Stimulated activated CD4-positive, alpha-beta T cell treated with anti-CD3 and anti-CD28 coated beads, Interleukin-12 subunit alpha, Interleukin-12 subunit beta, amount 100 ng/mL, for 48 hours (primary cell): ENCODE measurements at places on chromosomes 1 and 21.
A peak's percentile ranks its signal among the peaks of the same experiment; 100 is the strongest.

DNA sequence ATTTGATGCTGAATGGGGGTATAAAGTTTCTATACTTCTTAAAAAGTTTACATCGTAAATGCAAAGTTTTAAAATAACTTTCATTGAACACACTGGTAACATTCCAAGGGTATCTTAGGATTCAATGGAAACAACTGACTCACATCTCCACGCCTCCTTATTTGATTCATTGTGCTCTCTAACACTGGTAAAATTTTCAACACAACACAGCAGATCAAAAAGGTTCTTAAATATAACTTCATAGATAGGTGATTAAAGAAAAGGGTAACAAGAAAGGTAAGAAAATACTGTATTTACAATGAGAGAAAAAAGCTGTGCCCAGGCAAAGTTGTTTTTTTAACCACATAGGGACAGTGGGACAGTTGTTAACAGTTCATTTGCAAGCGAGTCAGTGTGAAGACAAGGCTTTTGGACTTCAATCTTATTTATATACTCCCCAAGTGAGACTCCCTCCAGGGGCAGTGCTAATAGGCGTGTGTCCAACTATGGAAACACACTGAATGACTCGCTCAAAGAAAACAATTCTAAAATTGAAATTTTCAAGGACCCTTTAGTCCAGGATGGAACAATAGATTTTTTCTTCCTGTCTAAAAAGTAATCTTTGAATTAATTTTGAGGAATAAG, 140.5 kb downstream of the TIAM1 start:
- DNase-seq, result no peak

- DNase-seq, result no peak
These were observed 112.1 kb downstream of the PHTF1 start for GRCh38 chr1:113647164-113647563.

DNA sequence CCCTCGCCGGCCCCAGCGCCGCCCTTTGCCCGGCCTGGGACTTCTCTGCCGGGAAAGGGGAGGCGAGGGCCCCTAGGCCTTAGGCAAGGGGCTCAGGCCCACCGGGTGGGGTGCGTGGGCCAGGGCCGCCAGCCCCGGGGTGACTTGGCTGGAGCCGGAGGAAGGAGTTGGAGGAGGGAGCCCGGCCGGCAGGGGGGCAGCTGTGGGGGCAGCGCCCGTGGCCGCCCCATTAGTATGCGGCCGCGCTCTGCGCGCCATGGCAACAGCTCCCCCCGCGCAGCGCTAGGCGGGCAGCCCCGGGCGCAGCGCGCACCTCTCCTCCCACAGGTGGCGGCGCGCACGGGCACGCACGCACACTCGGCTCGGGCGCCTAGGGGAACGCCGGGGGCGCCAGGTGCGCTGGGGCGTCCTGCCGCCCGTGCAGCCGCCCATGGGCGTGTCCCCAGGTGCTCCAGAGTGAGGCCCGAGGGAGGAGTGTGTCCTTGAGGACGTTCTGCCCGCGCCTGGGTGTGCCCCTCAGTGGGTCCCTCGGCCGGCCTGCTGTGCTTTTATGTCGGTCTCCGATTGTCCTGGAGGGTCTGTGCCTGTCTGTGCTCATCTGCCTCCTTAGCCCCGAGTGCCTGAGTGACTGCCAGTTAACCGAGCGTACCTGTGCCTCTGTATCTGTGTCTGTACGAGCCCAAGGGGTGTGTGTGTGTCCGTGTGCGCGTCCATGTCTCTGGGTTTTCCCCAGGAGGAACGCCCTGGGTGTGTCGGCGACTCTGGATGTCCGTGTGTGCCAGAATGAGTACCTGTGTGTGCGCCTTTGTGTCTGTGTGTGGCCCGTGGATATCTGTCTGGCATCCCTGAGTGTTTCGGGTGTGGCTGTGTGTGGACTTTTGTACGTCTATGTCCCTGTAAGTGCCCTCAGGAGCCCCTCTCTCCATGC, 38.2 kb upstream of the WASF2 start:
- DNase-seq, result peak; percentile 22

DNA sequence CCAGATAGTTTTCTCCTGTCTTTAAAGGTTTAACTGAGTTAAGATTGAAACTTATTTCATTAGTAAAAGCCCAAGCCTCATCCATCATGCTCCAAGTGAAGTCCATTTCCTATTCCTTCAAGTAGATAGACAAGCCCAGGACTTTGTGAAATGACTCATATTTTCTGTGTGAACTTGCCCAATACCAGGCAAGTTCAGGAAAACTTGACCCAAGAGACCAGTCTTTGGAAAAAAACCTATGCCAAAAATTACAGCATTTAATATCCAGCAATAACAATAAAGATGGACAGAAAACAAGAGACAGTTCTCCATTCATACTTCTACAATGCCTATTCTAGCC, 405 bp upstream of the RAB29 start:
- DNase-seq, result no peak

- DNase-seq, result no peak
These were observed 8.8 kb downstream of the ATP5IF1 start for GRCh38 chr1:28244549-28245251.

DNA sequence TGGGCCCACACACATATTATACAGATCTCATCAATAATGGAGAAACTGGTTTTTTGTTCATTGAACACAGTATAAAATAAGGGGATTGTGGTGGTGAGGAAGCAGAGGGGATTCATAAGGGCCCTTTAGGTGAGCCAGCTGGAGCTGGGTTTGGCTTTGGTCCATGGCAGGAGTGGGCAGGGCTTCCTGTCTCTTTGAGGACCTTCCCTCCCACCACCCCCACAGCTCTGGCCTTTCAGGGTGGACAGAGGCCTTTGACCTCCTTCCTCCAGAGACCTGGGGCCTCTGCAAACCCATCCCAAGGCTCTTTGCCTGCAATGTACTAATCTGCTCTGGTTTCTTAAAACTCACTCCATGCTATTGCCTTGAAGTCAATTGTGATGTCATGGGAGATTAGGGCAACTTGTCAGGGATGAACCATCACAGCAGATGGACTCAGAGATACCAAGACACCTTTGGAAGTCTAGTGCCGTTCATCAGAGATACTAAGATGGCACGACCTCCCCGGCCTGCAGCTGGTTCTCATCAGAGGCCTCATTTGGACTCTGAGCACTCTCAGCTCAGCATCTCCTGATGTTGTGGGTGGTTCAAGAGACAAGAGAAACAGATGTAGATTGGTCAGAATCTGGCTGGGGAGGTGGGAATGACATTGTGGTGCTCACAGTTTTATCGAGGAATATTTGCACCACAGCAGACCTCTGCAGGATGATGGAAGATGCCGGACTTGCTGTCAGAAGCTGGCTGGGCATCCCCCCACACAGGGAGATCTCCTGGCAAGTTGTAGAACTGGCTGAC, 37.9 kb downstream of the LHX4 start:
- no peak for DNase-seq

DNA sequence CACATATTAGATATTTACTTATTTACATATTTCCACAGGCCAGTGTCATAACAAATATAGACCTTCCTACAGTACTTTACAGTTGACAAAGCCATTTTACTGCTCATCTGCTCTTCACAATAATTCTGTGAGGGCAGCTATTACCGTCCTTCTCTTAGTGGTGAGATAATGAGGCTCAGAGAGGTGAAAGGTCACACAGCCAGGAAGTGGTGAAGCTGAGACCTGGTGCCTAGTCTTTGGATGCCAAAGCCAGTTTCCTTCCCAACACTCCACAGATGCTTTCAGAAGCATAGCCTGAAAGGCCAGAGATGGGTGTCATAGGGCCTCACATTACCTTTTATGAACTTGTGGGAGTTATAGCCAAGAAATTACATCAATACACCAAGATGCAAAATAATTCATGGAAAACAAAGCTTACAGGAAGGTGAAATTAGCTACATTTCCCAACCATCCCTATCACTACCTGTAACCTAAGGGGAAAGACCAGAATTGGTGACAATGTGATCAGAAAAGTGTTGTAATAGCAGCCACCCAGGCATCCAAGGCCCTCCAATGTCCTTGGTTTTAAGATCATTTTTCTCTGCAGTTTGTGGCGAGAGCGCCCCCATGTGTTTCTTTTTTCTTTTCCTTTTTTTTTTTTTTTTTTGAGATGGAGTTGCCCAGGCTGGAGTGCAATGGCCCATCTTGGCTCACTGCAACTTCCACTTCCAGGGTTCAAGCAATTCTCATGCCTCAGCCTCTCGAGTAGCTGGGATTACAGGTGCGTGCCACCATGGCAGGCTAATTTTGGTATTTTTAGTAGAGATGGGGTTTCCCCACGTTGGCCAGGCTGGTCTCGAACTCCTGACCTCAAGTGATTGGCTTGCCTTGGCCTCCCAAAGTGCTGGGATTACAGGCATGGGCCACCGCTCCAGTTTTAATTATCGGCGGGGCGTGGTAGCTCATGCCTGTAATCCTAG, 26.5 kb upstream of the RPL11 start:
- no peak for DNase-seq

GRCh38 chr1:235883261-235883927, 16.7 kb upstream of the LYST start:
- no peak for DNase-seq

DNA sequence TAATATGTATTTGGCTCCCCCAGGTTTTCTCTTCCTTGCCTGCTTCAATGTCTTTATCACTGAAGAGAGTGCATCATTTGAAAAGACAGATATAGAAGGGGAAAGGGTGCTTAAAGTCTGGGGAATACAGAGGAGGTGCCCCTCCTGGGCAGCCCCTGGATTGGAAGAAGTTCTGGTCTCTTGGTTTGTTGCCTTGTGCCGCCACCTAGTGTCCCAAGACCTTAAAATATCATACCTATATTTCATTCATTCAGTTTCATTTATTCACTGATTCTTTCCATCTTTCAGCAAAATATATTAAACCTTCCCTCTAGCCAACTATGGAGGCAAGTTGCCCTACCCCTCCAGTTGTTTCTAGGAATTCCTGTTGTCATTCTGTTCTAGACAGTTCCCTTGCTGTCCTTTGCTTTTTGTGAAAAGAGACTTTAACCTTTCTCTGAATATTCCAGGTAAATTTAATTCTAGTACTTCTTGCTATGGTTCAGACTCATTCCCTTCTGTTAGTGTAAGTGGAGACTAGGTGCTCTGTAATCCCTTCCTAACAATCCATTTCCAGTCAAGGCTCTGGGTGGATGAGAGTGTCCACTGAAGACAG, 56.1 kb downstream of the MEF2D start:
- no peak for DNase-seq

- DNase-seq, result peak; percentile 62
These were observed 1.7 kb upstream of the VWA1 start for GRCh38 chr1:1433804-1434130.
